ENCODE measurements at places on chromosomes 7 and 10.

DNA sequence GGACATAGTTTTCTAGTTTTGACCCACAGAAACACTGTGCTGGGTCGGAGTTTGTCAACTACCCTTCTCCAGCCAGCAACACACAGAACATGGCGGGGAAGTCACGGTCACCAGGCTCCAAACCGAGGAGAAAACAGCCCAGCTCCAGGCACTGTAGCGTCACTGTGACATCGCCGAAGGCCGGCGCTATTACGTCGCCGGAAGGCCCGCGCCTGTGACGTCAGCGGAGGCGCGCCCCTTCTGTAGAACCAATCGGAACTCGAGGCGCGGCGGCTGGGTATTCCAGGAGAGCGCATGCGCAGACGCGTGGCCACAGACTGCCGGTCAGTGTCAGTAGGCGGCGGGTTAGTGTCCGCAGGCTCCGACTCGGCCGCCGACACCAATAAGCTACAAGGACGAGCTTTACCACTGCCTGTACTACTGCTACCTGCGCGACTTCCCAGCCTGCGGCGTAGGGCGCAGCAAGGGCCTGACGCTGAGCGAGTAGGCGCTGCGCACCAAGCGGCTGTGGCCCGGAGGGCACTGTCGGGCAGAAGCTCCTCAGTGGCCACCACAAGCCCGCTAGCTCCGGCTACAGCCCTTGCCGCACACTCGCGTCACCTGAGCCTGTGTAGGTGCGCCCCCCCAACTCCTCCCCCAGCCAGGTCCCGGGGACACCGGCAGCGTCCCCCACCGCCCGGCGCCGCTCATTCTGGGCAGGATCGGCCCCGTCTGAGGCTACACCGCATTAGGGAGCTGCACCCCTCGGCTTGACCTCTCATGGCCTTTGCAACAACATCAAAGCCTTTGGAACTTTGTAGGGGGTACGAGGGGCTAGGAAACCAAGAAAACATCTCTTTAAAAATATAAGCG, 35.1 kb upstream of the SRRM3 start:
- DNase-seq = peak; percentile 63

DNA sequence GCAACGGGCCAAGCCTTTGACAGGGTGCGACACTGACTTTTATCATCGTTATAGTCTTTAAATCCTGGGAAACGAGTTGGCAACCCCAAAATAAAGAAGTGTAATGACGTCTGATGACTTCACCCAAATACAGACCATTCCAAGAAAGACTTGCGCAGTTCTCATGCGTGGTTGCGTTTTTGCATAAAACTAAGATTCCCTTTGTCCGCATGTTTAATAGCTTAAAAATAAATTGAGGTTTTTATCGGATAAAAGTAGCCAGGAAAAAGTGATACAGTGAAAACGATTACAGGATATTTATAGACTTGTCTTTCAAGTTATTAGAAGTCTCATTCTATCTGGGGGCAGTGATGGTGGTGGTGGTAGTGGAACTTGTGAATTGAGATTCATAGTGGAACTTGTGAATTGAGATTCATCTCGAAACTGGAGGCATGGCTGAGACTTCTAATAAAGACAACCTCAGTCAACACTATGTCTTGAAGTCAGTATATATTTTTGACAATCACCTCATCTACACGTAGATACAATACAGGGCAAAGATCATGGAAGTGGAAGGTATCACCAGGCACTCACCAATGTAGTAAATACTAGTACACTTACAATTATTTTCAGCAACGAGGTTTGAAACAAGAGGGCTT, 1.2 kb upstream of the NAMPT start:
- DNase-seq = no peak

GRCh38 chr7:28330384-28331070, 81.8 kb upstream of the CREB5 start:
- no peak for DNase-seq

DNA sequence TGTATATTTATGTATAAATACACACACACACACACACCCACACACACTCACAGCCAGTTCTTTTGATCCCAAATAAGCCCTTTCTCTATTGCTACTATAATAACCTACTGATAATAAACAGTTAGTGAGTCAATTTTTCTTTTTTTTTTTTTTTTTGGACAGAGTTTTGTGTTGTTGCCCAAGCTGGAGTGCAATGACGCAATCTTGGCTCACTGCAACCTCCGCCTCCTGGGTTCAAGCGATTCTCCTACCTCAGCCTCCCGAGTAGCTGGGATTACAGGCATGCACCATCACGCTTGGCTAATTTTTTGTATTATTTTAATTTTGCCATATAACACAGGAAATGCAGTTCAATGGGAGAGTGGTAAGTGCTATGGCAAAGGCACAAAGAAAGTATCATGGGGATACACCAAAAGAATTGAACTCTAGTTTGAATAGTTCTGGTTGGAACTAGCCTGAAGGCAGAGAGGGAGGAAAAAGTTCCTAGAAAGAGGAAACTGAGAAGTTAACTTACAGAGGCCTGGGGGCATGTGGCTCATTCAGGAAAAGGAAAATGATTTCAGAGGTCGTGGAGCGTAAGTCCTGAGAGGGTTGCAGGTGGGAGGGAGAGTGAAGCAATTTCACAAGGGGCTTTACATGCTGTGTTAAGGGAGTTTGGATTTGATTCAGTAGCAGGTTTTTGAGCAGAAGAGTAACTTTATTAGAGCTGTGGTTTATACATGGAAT, 44.4 kb upstream of the JCAD start:
- no peak for DNase-seq

GRCh38 chr7:112942981-112943380, 143.6 kb downstream of the GPR85 start:
- no peak for DNase-seq

- no peak for DNase-seq
Observed at GRCh38 chr7:16954321-16954720, 72.5 kb upstream of the AGR3 start.

- no peak for DNase-seq
Observed at GRCh38 chr10:43126759-43127424, 11.4 kb upstream of the CSGALNACT2 start.

- DNase-seq = no peak
Observed at GRCh38 chr10:125283191-125283835, 123.0 kb upstream of the CTBP2 start.

GRCh38 chr7:80838643-80839042, 80.2 kb downstream of the SEMA3C start:
- no peak for DNase-seq

- no peak for DNase-seq
Observed at GRCh38 chr7:106177738-106178592, 65.9 kb upstream of the SYPL1 start.

DNA sequence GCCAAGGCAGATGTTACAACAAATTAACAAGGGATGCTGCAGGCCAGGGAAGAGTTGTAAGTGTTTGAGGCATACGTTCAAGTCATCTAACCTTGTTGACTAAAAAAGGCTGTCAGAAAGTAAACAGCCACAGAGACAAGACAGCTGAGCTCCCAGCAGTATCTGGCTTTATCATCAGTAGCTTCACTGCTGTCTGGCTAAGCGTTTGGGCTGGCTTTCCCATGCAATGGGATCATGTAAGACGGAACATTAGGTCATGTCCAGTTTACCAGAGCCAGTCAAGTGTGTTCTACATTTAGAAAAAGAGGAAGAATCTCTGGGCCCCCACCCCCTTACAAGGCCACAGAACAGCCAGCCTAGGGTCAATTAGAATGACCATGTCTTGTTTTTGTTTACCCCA, 51.3 kb upstream of the GSAP start:
- no peak for DNase-seq

- no peak for DNase-seq
Observed at GRCh38 chr10:31708046-31708445, 220.6 kb downstream of the ARHGAP12 start.

DNA sequence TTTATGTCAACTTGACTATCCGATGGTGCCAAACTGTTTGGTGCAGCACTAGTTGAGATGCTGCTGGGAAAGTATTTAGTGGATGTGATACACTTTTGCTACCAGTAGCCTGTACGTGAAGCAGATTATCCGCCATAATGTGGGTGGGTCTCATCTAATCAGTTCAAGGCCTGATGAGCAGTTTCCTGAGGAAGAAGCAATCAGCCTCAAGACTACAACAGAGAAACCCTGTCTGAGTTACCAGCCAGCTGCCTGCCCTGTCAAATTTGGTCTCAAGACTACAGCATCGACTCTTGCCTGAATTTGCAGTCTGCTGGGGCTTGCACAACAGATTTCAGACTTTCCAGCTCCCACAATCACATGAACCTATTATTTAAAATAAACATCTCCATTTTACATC, 10.9 kb upstream of the RBP3 start:
- no peak for DNase-seq

GRCh38 chr7:112204499-112205342, 1.5 kb downstream of the DOCK4 start:
- no peak for DNase-seq

- DNase-seq = no peak
Observed at GRCh38 chr10:79239275-79239779, 107.9 kb upstream of the PPIF start.

DNA sequence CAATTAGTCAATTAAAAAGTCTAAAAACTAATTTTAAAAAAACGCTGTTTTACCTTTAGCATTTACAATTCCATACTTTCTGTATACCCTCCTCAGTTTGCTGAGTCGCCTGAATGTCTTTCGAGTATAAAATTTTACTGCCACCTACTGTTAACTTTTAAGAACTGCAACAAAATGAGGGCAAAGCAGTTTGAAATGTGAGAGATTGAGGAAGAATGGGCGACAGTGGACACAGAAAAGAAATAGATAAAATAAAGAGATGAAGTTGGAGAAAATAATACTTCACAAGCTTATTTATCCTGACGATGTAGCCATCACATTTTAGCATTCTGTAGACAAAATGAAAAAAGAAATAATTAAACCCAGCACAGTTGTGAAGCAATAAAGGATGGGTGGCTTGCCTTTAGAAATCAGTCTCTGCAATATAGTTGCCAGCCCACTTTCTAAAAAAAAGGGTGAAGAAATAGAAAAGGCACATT, 110.8 kb upstream of the PTN start:
- DNase-seq = no peak

DNA sequence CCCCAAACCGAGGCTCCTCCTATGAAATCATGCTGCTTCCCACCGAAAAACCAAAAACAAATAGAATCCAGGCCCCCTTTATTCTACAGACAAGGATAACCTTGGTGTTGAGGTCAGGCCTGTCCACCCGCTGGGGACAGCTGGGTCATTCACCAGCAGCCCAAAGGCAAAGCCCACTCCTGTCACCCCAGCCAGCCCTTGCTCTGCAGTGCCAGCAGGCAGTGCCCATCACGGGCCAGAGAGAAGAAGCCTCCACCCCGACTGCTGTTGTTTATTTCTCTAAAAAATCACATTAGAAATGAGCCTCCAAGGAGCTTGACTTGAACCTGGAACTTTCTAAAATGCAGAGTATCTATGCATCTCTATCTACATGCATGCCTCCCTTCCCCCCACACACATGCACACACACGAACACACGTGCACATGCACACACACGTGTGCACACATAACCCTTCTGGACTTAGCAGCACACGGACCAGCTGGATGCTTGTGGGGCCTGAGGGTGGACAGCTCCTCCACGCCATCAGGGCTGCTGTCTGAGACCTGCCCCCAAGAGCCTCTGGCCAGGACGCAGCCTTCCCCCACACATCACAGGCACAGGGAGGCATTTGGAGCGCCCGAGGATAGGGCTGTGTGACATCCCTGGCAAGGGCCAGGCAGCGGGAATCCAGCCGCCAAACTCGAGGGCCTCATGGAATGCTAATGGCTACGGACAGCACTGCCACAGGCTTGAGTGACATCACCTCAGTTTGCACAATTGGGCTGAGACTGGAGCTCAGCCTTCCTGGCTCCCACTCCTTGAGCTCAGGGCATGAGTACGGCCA, 22.8 kb downstream of the PRKAG2 start:
- no peak for DNase-seq

DNA sequence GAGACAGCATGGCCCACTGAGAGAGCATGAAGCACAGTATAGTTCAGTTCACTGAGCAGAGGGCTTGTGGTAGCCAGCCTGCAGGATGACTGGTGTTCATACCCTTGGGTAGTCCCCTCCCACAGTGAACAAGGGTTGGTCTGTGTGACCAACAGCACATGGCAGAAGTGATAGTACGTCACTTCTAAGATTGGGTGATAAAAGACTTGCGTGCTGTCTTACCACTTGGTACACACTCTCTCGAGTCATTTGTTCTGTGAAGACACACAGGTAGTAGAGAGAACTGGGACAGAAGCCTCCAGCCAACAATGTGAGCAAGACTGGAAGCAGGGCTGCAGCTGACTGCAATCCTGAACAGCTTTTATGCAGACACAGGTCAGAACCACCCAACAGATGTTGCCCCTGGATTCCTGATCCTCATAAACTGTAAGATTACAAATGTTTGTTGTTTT, 14.6 kb downstream of the EPC1 start:
- no peak for DNase-seq

DNA sequence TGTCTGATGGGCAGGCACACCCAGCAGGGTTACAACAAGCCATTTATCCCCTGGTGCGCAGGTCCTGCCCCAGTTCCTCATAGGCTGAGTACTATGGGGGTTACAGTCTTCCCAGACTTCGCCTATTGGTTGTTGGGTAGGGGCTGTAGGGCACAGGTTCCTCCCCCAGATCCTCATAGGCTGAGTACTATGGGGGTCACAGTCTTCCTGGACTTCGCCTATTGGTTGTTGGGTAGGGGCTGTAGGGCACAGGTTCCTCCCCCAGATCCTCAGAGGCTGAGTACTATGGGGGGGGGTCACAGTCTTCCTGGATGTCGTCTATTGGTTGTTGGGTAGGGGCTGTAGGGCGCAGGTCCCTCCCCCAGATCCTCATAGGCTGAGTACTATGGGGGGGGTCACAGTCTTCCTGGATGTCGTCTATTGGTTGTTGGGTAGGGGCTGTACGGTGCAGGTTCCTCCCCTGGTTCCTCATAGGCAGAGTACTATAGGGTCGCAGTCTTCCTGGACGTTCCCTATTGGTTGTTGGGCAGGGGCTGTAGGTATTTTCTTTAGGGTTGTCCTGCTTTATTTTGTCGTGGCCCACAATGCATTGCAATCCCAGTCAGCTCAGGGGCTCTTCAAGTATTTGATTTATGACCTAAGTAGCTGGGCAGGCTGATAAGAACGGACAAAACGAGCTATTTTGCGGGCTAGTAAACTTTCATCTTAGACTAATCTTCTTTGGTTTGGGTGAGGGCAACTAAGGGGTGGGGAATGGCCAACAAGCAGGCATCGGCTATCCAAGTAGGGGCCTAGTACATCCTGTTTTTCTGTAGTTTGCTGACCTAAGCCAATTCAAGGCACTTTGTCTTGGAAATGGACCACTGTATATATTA, 3.4 kb downstream of the LRRC27 start:
- DNase-seq = no peak
